Activated naive CD8-positive, alpha-beta T cell treated with anti-CD3 and anti-CD28 coated beads for 36 hours (primary cell): ENCODE measurements at places on chromosomes 13 and 19. TPM values are rescaled to one million over a fixed set of nuclear protein-coding genes. Genes with fewer than 3 reads are reported as not detected.
A peak's percentile ranks its signal among the peaks of the same experiment; 100 is the strongest.

DNA sequence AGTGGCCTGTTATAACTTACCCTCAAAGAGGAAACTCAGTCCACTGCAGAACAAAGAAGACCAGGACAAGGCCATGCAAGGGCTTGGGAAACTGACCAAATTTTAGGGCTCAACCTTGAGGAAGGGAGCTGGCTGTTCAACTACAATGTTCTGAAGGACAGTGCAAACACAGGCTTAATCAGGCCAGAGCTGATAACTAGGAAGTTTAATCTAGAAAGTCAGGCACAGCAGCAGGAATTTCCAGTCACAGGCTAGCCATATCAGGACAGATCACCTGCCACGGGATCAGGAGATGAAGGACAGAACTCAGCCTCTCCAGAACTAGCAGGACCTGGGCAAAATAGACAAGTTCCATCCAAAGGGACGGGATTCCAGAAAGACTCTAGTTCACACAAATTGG, 89.4 kb downstream of the ENOX1 start:
- H3K27me3 ChIP-seq, result peaks cover 27% of the 10 kb centered on the region
- no peaks in the 10 kb centered on the region for H3K36me3 ChIP-seq
- no peaks in the 10 kb centered on the region for H3K4me1 ChIP-seq
- no peak for DNase-seq
- H3K27ac ChIP-seq, result no peak overlapping the region

DNA sequence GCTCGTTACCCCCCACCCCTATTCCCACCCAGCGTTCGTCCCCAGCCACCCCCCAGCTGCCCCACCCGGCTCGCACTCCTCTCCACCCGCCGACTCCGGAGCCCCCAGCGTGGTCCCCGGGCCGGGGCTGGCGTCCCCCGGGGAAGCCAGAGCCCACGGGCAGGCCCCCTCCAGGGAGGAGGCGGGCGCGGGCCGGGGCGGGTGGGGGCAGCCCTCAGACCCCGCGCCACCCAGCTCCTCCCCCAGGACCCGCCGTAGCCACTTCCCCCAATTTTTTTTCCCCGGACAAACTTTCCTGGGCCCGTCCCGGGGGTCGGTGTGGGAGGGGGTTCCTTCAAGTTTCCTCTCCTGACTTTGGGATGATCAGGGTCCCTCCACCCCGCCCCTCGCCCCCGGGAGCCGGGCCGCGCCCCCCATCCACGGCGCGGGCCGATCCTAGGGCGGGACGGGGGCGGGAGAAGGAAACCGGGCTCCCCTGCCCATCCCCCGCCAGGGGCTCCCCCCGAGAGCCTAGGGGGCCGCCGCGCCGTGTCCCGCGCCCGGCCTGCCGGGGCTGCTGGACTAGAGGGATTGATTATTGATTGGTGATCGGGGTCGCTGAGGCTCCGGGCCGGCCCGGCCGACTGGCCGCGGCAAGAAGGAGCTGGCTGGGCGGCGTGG, 927 bp upstream of the TSHZ3 start:
- peaks cover 77% of the 10 kb centered on the region for H3K27me3 ChIP-seq
- H3K4me1 ChIP-seq, result peaks cover 29% of the 10 kb centered on the region
- no peak for DNase-seq
- H3K27ac ChIP-seq, result no peak overlapping the region
- peak overlapping the region; percentile 34 for H3K4me3 ChIP-seq

DNA sequence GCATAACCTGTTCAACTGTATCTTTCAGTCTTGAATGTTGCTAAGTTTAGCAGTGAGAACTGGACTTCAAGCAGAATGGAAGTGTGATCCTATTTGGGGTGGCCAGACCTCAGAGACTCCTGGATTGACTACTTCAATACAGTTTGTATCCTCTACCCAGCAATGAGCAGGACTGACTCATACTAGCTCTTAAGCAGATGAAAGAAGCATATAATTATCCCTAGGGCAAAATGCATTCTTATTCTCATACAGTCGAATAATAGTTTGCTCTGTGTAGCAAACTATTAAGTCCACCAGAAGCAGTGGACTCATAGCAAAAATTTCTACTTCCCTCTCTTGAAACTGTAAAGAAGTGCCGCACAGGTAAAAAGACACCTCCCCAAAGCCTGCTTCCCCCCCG, 46.4 kb upstream of the FAM216B start:
- no peak overlapping the region for H3K4me3 ChIP-seq
- no peak overlapping the region for H3K27ac ChIP-seq

DNA sequence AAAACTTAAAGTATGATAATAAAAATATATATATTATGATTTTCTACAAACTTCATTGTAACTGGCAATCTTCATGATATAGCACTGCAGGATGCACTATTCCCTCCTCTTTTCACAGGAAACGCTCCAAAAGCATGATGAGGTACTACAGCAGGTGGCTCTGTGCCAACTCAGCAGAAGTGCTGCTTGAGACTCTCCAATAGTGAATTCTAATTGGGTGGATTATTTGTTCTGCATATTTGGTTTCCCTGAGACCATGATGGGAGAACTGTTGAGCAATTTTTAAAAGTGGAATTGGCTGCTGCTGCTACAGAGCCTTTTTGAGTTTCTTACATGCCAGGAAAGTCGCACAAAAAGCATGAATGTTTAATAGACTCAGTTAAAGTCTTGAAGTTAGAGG, 1782.4 kb upstream of the PCDH20 start:
- no peak overlapping the region for H3K4me3 ChIP-seq
- no peaks in the 10 kb centered on the region for H3K4me1 ChIP-seq
- H3K27me3 ChIP-seq, result no peaks in the 10 kb centered on the region
- no peak for DNase-seq
- no peak overlapping the region for H3K27ac ChIP-seq
- H3K36me3 ChIP-seq, result no peaks in the 10 kb centered on the region

- no peaks in the 10 kb centered on the region for H3K4me1 ChIP-seq
- H3K27ac ChIP-seq, result no peak overlapping the region
- no peak for DNase-seq
- H3K36me3 ChIP-seq, result no peaks in the 10 kb centered on the region
- H3K4me3 ChIP-seq, result no peak overlapping the region
- peaks cover 24% of the 10 kb centered on the region for H3K27me3 ChIP-seq
Measured at GRCh38 chr19:43395561-43395960, 19.1 kb upstream of the TEX101 start.

GRCh38 chr19:52307275-52307674, 10.3 kb downstream of the ZNF480 start:
- H3K4me1 ChIP-seq, result no peaks in the 10 kb centered on the region
- H3K27me3 ChIP-seq, result no peaks in the 10 kb centered on the region
- no peak overlapping the region for H3K4me3 ChIP-seq
- no peak overlapping the region for H3K27ac ChIP-seq
- H3K36me3 ChIP-seq, result peaks cover 87% of the 10 kb centered on the region

DNA sequence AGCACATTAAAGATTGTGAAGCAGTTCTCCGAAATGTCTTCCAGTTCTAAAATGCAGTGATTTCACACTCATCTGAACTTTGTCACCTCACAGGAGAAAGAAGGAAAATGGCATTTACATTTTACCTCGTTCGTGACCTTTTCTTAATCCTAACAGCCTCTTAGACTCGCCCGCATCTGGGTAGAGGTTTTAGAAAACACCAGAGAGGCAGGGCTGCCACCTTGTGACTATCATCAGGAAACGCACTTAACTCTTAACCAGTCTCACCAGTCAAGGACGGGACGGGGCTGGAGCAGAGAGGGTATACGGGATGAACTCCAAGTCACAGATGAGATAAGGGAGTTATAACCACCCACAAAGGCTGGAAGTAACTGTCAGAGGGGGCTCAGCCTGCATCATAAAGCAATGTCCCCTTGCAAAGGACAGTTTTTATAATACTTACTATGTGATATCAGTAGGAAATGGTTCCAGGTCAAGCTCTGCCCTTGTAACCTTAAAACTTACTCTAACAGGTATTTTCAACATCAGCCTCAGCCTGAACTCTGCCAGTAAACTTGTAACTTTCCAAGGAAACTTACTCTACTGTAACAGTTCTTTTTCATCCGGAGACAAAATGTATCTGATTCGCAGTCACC, 8.6 kb upstream of the CEACAM6 start:
- H3K4me3 ChIP-seq, result no peak overlapping the region
- peaks cover 77% of the 10 kb centered on the region for H3K27me3 ChIP-seq
- H3K27ac ChIP-seq, result no peak overlapping the region
- DNase-seq, result peak; percentile 52
- H3K4me1 ChIP-seq, result peaks cover 11% of the 10 kb centered on the region

GRCh38 chr13:39016087-39016486, 21.8 kb downstream of the PROSER1 start:
- no peak overlapping the region for H3K4me3 ChIP-seq
- peaks cover 40% of the 10 kb centered on the region for H3K36me3 ChIP-seq
- DNase-seq, result no peak

DNA sequence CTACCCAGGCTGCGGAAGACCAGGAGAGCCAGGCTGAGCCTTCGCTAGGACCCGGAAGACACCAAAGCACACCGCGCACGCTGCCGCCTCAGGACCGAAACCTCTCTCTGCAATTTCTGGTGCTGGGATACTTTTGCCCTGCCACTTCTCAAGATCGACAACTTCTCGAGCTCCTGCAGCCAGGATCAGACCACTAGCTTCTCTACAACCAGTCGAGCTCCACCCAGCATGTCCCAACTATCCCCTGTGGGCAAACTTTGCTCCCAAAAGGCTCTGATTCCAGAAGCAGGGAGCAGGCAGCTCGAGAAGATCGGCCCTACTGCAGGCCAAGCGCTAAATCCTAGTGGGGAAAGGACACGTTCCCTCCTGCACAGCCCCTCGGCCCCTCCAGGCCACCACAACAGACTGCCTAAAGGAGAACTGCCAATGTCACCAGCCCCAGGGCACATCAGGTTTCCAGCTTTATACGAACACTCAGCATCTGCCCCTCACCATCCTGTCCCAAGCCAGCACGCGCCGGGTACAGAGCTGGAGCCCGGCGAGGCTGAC, 979 bp downstream of the AKAP8 start:
- peak overlapping the region; percentile 96 for H3K4me3 ChIP-seq
- peak; percentile 63 for DNase-seq
- H3K27ac ChIP-seq, result peak overlapping the region; percentile 98
- H3K36me3 ChIP-seq, result peaks cover 18% of the 10 kb centered on the region
- peaks cover 33% of the 10 kb centered on the region for H3K4me1 ChIP-seq
- H3K27me3 ChIP-seq, result no peaks in the 10 kb centered on the region

GRCh38 chr19:34120846-34121639, 51.3 kb upstream of the LSM14A start:
- DNase-seq, result peak; percentile 54
- H3K27ac ChIP-seq, result no peak overlapping the region
- H3K36me3 ChIP-seq, result no peaks in the 10 kb centered on the region
- H3K4me3 ChIP-seq, result no peak overlapping the region
- no peaks in the 10 kb centered on the region for H3K27me3 ChIP-seq

DNA sequence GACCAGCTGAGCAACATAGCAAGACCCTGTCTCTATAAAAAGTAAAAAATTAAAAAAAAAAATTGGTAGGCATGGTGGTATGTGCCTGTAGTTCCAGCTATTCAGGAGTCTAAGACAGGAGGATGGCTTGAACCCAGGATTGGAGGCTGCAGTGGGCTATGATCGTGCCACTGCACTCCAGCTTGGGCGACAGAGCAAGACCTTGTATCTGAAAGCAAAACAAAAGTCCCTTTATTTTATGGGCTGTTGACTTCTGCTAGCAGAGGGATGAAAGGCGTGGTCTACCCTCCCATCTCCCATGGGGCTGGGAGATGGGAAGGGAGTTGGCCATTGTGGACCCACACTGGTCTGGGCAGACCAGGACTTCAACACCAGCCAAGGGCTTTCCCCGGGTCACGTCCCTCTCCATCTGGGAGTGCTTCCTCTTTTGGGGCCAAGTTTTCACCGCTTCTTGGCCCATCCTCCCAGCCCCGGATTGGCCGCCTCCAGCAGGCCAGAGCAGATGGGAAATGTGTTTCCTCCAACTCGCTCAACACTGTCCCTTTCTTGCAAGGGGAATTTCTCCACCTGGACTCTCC, 2.2 kb upstream of the TNFSF9 start:
- no peak overlapping the region for H3K4me3 ChIP-seq
- no peak overlapping the region for H3K27ac ChIP-seq
- no peaks in the 10 kb centered on the region for H3K36me3 ChIP-seq
- peaks cover 31% of the 10 kb centered on the region for H3K27me3 ChIP-seq
- no peak for DNase-seq

GRCh38 chr19:10289836-10290356, at the start of gene ICAM5:
TSS of gene ICAM5 (plus strand) at chr19:10289952. CDS start at chr19:10290044, 92 bp downstream.
- H3K4me1 ChIP-seq, result peaks cover 58% of the 10 kb centered on the region
- H3K4me3 ChIP-seq, result peak within 1 kb of the TSS; percentile 77
- H3K27me3 ChIP-seq, result peaks cover 79% of the 10 kb centered on the region
- H3K27ac ChIP-seq, result peak within 1 kb of the TSS; percentile 25

PROZ gene
- not detected for total RNA-seq

SLC5A5 gene
- total RNA-seq, result 1.7 TPM

CCDC8 gene
- 0.08 TPM for total RNA-seq
